A375 (cell line): ENCODE measurements at places on chromosomes 16 and 17. TPM values are rescaled to one million over a fixed set of nuclear protein-coding genes. Genes with fewer than 3 reads are reported as not detected.

KRTAP4-4 gene
- not detected in 2 replicates for total RNA-seq

MT1E gene
- not detected in 2 replicates for total RNA-seq

C17orf58 gene
- 30.9 and 37.7 TPM in 2 replicates for total RNA-seq

MVD gene
- 14.1 and 17.1 TPM in 2 replicates for total RNA-seq

RND2 gene
- total RNA-seq: 0.21 TPM in 1 of 2 replicates, not detected in the other

SEC14L5 gene
- total RNA-seq: not detected in 2 replicates

PRAC2 gene
- not detected in 2 replicates for total RNA-seq
